ENCODE measurements at places on chromosomes 7 and 10.

DNA sequence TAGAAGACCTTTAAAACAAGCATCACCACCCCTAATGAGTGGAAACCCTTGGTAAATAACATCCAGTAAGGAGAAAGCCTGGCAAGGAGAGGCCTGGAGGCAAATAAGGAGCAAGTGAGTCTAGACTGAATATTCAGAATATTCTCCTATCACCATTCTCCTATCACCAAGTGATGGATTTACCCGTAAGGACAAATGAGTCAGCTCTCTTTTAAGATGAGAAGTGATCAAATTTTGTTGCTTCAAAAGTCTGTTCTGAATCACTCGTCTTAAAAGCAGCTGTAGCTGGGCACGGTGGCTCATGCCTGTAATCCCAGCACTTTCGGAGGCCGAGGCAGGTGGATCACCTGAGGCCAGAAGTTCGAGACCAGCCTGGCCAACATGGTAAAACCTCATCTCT is 28.4 kb downstream of the KIAA1549 start:
- no peak for DNase-seq

- no peak for DNase-seq
These were observed 33.1 kb upstream of the ADD3 start for GRCh38 chr10:109974504-109975191.

GRCh38 chr10:30384701-30385201 is 35.7 kb upstream of the MTPAP start:
- DNase-seq: peak; percentile 71

GRCh38 chr10:60511477-60512229 is 122.0 kb upstream of the ANK3 start:
- DNase-seq: no peak

DNA sequence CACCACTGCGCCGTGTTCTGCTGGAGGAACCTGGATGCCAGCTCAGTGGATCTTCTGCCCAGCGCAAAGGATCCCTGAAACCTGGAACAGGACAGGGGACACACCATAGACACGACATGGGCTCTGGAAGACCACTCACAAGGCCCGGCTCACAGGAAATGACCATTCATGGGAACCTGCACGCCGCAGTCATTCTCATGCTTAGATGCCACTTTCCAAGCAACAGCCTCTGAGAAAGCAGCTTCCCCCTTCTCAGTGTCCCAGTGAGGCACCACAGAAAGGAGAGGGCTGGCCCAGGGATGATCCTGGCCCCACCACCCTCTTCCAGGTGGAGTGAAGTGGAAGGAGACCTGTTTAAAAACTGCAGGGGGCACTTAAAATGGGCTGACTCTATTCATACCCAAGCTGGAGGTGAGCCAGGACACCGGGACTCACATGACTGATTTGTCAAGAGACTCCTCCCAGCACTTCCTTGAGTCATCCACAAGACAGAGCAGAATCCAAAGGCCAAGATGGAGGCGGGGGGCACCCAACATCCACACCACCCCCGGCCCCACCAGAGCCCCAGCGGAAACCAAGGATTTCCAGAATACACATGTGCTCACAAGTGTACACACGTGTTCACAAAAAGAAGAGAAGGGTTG is 11.2 kb downstream of the CTBP2 start:
- peak; percentile 42 for DNase-seq

- DNase-seq: peak; percentile 21
These were observed 197.3 kb upstream of the PODXL start for GRCh38 chr7:131753620-131754222.

- no peak for DNase-seq
These were observed 35.4 kb upstream of the C10orf71 start for GRCh38 chr10:49263591-49263990.

- DNase-seq: no peak
These were observed 182.5 kb upstream of the PRSS58 start for GRCh38 chr7:142440219-142440905.

GRCh38 chr7:73606801-73607691 is 17.3 kb downstream of the MLXIPL start:
- peak; percentile 56 for DNase-seq

- no peak for DNase-seq
These were observed 85.0 kb upstream of the KIF5B start for GRCh38 chr10:32141018-32141807.

DNA sequence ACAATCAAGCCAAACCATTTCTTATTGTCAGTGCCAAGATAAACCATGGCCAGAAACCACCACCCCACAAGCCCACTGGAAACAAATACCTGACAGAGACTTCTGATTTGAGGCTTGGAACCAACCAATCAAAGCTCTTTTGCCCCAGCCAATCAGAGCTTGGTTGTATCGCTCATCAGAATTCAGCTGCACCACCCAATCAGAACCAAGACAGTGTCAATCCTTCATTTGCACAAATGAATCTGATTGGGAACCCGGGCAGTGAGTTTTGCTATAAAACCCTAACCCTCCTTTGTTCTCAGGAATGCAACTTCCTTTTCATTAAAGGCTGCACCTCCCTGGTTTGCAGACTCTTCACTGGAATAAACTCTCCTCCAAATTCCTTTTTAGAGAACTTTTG is 87.4 kb downstream of the ELAPOR2 start:
- no peak for DNase-seq

- no peak for DNase-seq
These were observed 130.1 kb downstream of the RGS10 start for GRCh38 chr10:119412244-119413092.

DNA sequence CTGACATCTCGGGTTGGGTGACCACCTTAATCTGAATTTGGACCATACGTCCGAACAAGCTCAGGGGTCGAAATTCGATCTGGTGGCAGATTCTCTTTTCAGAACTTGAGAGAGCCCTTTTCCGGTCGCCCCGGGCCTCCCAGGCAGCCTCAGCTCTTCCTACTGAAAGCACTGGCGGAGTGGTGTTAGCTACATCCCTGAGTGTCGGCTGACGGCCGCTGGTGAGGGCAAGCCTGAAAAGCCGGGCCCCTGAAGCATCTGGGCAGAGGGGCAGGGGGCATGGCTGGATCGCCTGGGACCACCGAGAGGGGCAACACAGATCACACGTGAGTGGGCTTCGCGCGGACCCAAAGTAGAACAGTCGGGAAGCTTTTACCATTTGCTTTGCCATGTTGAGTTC is 116.1 kb downstream of the SMURF1 start:
- no peak for DNase-seq

DNA sequence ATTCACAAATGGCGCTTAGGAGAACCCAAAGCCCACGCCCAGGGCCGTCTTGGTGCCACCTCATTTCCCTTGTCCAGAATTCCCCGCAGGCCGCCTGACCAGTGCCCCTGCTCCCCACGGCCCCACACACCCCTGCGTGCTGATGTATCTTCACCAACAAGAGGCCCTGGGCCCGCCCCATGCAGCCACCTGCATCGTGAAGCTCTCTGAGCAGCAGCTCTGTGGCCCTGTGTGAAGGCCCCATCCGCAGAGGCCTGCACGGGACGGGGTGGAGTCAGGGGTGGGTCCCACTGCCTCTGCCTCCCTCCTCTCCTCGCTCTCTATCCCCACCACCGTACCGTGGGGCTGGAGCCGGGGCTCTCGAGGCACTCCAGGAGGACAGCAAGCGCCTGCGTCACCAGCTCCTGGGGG is 14.7 kb downstream of the BRAT1 start:
- no peak for DNase-seq

GRCh38 chr7:98616381-98617050 is 569 bp upstream of the NPTX2 start:
- DNase-seq: no peak

DNA sequence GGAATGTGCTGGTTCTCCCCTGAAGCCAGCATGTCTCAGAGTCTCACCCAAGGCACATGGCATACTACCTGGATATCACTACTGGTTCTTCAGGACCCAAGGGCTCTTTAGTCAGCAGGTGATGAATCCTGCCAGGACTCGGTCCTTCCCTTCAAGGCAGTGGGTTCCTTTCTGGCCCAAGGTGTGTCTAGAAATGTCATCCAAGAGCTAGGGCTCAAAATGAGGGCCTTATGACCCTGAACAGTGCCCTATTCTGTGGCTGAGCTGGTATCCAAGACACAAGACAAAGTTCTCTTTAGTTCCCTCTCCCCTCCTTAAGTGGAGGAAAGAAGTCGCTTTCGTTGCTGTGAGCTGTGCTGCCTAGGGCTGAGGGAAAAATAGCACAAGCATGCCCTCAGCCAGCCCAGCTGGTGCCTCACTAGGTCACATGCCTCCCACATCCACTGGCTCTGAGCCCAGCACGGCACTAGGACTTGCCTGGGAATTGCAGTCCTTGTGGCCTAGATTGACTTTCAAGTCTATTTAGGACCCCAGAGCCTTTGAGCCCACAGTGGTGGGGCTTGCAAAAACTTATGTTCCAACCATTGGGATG is 106.0 kb downstream of the BMS1 start:
- no peak for DNase-seq

DNA sequence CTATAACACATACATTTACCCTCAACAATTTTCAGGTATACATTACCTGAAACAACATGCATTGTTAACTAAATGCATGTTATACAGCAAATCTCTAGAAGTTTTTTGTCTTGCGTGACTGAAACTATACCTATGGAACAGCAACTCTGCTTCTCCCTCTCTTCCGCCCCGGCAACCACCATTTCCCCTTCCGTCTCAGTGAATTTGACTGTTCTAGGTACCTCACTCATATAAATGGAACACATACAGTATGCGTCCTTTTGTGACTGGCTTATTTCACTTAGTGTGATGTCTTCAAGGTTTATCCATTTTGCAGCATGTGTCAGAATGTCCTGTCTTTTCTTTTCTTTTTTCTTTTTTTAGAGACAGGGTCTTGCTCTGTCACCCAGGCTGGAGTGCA is 22.5 kb downstream of the CALHM2 start:
- DNase-seq: no peak

GRCh38 chr7:156169474-156170370 is 357.5 kb upstream of the SHH start:
- DNase-seq: no peak

- no peak for DNase-seq
These were observed 2.0 kb downstream of the LCOR start for GRCh38 chr10:96834120-96834519.

DNA sequence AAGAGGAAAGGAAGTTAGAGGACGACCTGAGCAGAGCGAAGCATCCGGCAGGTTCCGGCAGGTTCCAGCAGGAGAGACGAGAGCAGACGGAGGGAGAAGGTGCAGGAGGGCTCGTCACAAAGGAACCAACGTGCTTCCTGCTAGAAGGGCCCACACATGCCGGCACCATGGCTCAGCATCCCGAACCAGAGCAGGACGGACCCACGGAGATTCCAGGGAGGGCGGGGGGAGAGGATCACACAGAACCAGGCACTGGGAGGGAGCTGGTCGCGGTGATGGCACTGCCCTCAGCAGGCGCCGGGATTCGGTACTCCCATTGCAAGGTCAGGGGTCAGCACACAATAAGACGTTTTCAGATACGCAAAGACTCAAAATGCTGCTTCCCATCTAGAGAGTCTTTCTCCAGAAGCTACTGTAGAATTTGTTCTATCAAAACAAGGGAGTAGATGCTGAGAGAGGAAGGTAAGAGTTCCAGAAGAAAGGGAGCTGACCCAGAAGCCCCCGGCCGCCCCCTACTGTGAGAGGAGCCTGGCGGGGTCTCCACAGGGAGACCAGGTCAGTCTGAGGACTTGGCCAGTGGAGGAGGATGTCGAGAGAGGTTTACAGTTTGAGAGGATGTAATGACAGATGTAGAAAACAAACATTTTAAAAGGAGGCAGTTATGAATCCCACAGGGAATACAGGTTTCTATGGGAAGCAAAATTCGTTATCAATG is 23.6 kb upstream of the PWWP2B start:
- DNase-seq: no peak

DNA sequence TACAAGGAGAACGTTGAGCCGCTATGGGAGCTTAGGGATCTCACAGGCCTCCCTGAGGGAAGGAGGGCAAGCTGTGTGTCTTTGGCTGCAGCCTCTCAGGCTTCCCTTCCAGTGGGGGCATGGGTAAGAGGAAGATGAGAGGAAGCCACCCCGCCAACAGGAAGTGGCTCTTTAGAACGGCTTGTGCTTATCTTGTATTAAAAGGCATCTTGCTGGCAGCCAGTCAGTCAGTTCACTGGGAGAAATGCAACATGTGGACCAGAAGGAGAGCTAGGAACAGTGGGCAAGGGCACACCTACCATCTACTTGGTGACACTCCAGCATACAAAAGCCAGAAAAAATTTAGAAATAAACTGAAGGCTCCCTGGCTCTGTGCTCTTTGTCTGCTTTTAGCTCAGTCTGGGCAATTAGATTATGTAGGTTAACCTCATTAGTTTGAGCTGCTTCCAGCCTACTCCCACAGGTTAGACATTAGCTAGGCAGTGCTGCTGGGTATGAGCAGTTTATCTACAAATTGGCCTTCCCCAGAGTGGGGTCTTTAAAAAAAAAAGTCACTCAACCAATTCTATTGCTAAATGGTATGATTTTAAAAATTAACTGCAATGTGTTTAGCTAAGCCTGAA is 595.9 kb downstream of the KCNMA1 start:
- no peak for DNase-seq

DNA sequence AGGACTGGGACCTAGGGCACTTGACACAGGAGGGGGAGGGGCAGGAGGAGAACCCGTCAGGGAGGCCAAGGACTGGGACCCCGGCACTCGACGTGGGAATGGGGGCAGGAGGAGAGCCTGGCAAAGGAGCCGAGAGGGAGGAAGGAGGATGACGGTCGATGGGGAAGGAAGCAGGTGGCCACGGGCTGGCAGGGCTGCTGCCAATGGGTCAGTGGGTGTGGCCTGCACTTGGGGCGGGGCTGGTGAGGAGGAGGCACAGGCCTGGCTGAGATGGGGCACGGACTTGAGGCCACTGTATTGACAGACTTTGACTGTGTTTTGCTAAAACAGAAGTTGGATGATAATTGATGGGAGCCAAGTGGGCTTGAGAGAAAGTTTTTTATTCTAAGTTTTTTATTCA is 68.9 kb downstream of the RBM33 start:
- no peak for DNase-seq

GRCh38 chr7:3494947-3495346 is 193.9 kb downstream of the SDK1 start:
- no peak for DNase-seq

- no peak for DNase-seq
These were observed 61.9 kb downstream of the MKI67 start for GRCh38 chr10:128064108-128064969.

DNA sequence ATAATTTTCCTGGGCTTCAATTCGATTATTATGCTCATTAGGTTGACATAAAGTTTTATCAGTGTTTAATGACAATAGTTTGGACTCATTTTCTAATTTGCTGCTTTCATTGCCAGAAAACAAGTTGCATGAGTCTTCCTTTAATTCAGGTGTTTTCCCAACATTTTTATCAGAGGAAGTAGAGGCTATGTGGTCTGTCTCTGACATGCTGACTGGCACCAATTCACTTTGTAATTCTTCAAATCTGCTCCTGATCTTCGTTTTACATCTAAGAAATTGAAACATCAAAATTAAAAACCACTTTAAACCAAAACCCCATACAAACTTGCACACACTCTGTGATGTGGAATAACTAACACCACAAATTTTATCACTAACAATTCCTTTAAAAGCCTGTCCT is 10.9 kb downstream of the CCDC186 start:
- no peak for DNase-seq

Data from NCI-H2171 (cell line).